Activated CD4-positive, alpha-beta T cell treated with anti-CD3 and anti-CD28 coated beads, Interleukin-2, amount 50 U/mL, for 24 hours (primary cell): ENCODE measurements at places on chromosomes 1 and 21.

GRCh38 chr21:34946916-34947534, 102.1 kb downstream of the RUNX1 start:
- DNase-seq = no peak

- no peak for DNase-seq
These were observed 65.8 kb upstream of the ATF3 start for GRCh38 chr1:212542761-212543187.

DNA sequence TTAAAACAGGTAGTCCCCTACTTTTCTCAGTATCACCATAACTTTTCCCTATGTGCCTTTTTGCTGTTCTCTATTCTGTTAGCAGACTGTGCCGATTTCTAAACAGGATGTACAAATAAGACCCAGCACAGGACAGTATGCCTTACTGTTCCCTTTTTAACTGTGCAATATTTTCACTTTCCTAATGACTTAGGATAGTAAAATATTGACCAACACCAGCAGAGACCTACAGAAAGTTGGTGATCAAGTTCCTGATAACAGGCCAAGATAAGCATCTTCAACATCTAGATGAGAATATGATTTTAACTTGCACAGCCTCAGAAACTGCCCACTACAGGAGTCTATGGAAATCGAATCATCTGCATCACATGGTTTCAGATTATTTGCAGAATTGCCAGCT, 42.0 kb downstream of the ADSS2 start:
- no peak for DNase-seq

DNA sequence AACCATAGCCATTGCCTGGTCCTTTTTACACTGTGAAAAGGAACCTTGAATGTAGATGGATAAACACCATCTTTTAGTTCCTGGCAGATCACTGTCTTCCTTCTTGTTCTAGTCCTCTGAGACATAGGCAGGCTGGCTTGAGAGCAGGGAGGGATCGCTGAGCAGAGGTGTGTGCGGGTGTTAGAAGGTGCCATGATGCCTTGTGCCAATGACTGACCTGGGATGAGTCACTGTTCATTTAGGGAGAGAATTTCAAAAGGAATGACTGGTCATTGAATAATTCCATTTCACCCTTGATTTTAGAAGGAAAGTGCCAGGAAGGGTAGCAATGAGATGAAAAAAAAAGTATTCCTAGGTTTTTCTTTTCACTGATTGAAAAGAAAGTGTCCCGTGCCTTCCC, 383.9 kb downstream of the KIF26B start:
- DNase-seq = no peak

DNA sequence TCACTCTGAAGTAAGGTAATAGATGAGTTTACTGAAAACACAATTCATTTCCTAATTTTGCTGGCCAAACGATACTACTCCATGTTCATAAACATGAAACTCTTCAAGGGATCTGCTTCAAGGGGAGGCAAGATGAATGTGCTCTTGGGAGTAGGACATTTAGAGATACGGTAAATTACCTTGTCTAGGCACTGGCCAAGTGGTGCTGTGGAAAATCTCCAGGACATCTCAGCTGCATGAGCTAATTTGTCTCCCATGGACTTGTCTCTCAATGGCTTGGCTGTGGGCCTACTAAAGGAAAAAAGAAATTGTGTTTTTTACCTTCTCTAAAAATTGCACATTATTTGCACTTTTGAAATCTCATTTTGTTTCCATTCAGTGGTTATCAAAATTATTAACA, 780.6 kb downstream of the LTN1 start:
- DNase-seq = no peak

GRCh38 chr1:32903991-32904785, 3.0 kb upstream of the TMEM54 start:
- DNase-seq = no peak

- DNase-seq = no peak
These were observed 53.3 kb downstream of the TAS1R2 start for GRCh38 chr1:18805925-18806849.

- no peak for DNase-seq
These were observed 180.8 kb downstream of the ZSCAN20 start for GRCh38 chr1:33653226-33653625.

- no peak for DNase-seq
These were observed 3.5 kb upstream of the TIAM1 start for GRCh38 chr21:31347435-31348032.

DNA sequence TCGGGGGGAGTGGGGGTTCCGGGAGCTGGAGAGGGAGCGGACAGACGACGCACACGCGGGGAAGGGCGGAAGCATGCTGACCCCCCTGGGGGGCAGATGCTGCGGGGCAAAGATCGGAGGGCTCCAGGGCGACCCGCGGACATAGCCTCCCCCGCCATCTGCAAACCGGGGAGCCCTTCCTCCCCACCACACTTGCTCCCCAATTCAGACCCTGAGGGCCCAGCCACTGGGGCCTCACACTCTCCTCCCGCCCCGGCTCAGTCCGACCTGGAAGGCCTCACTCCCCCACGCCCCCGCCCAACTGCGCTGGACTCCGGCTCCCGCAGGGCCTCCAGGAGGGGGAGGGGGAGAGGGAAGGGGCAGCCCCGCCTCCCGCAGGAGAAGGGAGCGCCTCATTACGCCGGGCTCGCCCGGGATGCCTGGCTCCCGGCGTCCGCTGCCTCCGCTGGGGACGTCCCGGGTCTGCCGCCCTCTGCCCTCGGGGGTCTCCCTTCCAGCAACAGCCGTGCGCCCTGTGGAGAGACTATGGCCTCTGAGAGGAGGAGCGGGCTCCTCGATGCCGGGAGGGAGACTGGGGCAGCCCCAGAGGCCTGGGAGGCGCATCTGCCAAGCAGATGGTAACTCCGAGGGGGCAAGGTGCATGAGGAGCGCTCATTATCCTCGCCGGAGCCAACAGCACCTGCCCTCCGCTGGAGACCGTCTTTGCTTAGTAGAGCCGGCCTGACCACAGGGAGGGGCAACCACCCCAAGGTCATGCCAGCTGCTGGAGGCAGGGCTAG, 636 bp upstream of the CAMK2N1 start:
- DNase-seq = no peak

DNA sequence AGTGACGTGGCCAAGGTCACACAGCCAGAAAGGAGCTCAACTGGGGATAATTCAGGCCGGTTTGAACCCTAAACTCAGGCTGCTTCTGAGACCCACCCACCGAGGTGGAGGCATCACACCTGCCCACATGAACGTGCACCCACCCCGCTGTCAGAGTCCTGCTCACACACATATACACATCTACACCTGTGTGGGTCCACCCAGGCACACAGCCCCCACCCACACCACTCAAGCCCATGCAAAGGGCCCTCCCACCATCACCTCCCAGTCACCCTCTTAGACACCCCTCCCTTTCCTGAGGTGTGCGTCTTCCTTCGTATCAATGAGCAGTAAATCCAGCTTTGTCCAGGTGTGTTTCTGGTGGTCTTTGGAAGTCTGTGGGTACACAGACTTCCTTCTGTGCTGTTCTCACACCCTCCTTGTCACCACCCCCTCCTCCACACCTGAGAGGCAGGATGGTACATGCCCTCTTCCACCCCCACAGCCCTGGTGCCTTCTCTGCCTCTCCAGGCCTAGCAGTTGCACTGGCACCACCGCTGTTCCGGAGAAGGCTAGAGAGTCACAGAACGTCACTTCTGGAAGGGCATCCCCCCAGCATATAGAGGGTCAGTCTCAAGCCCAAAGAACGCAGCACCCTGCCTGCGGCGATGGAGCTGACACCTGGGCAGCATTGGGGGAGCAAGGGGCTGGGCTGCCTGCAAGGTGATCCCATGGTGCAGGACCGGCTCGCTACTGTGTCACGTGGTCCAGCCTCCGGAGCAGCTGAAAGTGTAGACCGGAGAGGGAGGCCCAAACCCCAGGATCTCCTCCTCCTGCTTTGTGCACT, 18.9 kb upstream of the FAM131C start:
- DNase-seq = no peak

DNA sequence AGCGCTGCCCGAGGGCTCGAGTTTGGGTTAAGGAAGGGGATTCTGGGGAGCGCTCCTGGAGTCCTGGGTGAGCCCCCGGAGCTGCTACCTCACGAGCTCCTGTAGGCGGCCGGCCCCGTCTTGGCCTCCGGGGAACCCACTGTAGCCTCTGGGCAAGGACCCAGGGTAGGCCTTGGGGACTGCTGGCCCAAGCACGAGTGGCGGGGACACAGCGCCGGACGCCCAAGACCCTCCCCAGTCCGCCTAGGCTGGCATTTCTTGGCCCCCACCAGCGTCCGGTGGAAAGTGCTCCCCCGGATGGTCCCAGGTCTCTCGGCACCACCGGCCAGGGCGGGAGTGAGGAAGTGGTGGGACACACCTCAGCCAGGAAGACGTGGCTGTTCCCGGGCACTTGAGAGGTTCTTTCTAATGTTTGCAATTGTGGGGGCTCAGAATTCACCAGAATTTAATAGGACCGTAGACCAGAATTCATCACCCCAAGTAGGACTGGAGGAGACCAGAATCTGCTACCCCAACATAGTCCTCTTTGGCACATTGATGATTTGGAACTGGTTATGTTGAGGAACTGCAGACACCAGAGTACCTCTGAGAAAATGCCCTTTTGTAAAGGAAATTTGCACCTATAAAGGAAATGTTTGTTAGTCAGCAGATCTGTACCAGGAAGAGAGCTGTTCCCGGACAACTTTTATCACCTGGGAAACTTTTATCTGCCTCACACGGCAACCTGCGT, 622 bp upstream of the TMPRSS2 start:
- DNase-seq = no peak

- no peak for DNase-seq
These were observed 28.1 kb downstream of the IL23R start for GRCh38 chr1:67194209-67194863.

GRCh38 chr1:108841703-108842102, 15.2 kb downstream of the AKNAD1 start:
- DNase-seq = no peak

DNA sequence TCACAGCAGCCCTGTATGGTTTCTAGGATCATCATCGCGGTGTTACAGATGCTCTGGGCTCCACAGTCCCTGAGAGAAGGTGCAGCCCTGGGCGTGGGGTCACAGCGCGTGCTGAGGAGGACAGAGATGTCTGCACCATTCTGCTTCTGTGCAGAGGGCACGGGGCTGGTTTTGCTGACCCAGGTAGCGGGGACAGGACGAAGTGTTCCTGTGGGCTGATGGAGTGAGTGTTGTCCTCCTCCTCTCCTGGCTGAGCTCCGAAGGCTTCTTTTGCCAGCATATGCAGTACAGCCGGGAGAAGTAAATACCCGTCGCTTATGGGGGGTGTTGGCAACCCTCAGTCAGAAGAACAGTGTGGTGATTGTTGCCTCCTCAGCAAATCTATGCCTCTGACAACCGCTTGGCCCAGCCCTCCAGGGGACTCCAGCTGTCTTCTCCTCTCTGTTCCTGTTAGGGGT, 101.5 kb downstream of the DDX20 start:
- DNase-seq = no peak

GRCh38 chr1:59417406-59417805, 120.5 kb downstream of the FGGY start:
- no peak for DNase-seq

GRCh38 chr1:89489047-89489729, 35.4 kb upstream of the LRRC8B start:
- DNase-seq = no peak

DNA sequence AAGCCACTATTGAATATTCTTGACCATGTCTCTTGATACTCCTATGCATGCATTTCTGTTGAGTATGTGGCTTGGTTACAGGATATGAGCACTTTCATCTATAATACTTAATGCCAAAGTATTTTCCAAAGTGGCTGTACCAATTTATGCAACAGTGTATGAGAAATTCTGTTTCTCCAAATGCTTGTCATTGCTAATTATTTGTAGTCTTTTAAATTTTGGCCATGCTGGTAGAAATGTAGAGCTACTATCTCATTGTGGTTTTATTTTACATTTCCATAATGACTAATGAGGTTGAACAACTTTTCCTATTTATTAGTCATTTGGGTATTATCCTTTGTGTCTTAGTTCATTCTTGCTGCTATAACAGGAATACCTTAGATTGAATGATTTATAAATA, 71.4 kb upstream of the TSPAN2 start:
- DNase-seq = no peak

GRCh38 chr21:26555540-26556146, 17.4 kb downstream of the CYYR1 start:
- DNase-seq = no peak

DNA sequence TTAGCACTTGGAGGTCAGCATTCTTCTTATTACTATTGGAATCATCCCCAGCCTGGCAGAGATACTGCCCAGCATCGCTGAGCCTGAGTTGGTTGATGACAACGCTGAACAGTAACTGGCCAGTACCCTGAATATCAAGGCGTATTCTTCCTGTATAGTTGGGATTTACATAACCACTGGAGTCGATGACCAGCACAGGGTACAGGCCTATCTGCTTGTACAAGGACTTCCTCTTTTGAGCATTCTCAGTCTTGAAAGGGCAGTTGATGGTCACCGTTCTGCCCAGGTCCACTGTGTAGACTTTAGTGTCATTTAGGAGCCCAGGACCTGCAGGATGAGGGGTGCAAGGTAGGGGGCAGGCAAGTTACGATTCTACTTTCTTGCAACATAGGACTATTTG, 8.8 kb downstream of the PIGR start:
- DNase-seq = no peak

DNA sequence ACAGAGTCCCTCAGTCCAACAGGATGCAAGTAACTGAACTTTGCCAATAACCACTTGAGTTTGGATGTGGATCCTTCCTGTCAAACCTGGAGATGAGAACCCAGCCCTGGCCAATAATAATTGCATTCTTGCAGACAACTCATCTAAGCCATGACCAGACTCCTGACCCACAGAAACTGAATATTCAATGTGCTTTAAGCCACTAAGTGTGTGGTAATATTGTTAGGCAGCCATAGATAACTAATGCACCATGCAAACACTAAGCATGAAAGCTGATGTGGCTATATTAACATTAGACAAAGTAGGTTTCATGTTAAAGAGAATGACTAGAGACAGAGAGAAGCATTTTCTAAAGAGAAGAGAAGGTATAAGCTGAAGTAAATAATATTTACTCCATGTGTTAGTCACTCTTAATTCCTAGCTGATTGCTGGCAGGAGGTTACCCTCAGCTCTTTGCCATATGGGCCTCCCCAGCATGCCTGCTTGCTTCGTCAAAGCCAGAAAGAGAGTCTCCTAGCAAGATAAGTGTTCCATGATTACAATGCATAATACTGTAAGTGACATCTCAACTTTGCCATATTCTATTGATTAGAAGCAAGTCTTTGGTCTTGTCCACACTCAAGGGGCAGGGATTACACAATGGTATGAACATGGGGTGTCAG, 276.4 kb upstream of the PLXNA2 start:
- no peak for DNase-seq

DNA sequence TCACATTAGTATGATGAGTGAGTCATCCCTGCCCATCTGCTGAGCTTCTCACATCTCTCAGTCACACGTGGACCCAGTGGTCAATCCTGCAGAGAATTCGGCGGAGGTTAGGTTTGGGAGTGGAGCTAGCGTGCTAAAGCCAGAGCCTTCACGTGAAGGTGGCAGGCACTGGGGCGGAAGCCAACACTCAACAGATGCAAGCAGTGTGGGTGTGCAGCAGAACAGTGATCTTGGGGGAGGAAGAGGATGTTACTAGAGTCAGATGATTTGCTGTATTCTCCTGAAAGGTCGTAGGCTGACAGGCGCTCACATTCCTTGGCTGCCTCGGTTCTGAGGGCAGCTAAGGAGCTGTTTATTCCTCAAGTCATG, 6.7 kb downstream of the C1orf115 start:
- DNase-seq = no peak

GRCh38 chr1:230142608-230143210, 75.7 kb downstream of the GALNT2 start:
- DNase-seq = no peak

GRCh38 chr21:38383411-38384237, 114.7 kb downstream of the ERG start:
- no peak for DNase-seq

- no peak for DNase-seq
These were observed 363.0 kb downstream of the SETD4 start for GRCh38 chr21:35697321-35697808.

GRCh38 chr1:119632103-119632490, 16.0 kb downstream of the ZNF697 start:
- DNase-seq = no peak
